ENCODE measurements at places on chromosomes 6 and 20. TPM values are rescaled to one million over a fixed set of nuclear protein-coding genes. Genes with fewer than 3 reads are reported as not detected.

ESR1 gene
- total RNA-seq = not detected

ID4 gene
- total RNA-seq = 39.3 TPM

MAD2L1BP gene
- 32.7 TPM for total RNA-seq

SERINC1 gene
- total RNA-seq = 130 TPM

BEND6 gene
- 0.86 TPM for total RNA-seq

PTCHD4 gene
- total RNA-seq = 0.42 TPM

Measured in endodermal cell (in vitro differentiated cells).